Posterior cingulate gyrus (tissue), 11 donors: ENCODE measurements at places on chromosomes 5 and 9.

DNA sequence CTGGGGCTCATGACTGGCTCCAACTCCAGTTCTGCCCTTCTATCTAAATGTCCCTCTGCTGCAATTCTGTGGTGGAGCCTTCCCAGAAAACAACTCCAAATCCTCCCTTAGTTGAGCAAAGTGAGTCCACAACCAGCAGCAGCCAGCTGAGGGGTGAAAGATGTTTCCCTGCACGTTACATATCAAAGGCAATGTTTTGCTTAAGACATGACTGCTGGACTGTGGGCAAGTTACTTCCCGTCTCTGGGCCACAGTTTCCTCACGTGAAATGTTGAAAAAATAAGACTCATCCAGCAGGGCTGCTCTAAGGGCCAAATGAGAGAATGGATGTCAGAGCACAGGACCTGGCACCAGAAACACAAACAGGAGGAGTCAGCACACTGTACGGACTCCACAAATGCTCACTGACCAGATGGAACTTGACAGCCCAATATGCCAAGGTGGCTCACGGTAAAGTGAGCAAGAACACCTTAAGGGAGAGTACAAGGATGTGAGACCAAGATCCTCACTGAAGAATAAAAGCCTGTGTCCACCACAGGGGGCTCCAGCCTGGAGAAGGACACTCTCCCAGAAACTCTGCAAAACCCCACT, 138.4 kb upstream of the ABCA1 start:
- DNase-seq = no peak

DNA sequence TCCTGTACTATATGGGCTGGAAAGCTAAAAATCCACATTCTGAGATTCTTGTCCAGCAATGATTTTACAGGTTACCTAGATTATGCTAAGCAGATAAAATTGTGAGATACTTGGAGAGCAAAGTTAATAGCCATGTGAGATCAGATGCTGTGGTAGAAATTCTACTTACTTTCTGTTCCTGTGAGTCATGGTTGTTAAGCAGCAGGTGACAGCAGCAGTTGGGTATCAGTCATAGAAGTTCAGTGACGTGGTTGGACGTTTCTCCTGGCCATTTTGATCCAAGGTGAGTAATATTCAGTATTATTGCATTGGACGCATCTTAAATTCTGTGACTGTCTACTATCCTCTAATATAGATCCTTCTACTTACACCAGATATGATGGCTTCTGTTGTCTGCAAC, 524.5 kb downstream of the TMEM38B start:
- no peak for DNase-seq

DNA sequence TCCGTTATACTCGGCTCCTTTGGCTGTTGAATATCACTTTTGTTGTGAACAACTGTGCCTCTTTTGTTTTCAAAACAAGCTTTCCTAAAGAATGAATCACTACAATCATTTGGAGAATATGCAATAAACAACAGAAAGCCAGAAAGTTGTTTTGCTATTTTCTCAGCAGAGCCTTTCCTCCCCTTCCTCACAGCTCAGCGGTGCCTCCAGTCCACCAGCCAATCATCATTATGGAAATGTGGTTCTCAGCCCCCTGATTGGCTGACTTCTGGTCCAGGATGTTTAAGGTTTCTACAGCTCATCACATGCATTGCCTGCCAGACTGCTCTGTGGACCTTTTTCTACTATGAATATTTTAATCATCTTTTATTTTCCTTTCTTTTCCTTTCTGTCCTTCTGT, 9.1 kb upstream of the ZNF608 start:
- peak; percentile 61 for DNase-seq

- DNase-seq = no peak
Observed at GRCh38 chr5:122327110-122327509, 15.1 kb downstream of the SNCAIP start.

DNA sequence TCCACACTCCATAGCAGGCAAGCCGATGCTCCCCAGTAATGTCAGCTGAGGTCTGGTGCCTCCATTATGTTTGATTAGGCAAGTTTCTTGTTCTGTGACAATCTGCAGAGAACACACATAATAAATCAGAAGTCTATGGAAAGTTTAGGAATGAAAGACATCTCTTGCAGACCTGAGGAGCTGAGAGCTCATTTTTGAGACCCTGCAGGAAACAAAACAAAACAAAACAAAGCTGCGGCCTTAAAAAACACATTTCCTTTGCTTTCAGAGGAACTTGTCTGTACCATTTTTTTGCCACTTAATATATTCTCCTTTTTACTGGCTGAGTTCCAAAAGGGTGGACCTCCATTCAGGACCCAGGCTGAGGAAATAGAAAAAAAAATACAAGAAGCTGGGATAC, 481.2 kb upstream of the DMAC1 start:
- no peak for DNase-seq

DNA sequence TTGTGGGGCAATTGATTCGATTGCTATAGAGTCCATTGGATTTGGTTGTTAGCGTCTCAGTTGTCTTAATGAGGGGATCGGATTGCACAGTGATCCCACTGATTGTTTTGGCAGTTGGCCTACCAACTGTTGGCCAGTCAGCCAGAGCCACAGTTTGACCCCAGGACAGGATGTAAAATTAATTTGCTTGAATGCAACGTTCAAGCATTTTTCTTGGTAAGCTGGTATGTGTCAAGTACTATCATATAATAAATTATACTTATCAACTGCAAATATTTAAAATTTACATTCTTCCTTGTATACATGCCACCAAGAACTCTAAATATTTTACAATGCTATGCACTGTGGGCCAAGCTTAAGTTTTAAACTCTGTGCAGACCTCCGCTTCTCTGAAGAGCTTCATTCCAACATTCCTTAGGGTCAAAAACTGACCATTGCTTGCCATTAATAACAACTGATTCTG, 80.4 kb upstream of the OSMR start:
- DNase-seq = no peak

DNA sequence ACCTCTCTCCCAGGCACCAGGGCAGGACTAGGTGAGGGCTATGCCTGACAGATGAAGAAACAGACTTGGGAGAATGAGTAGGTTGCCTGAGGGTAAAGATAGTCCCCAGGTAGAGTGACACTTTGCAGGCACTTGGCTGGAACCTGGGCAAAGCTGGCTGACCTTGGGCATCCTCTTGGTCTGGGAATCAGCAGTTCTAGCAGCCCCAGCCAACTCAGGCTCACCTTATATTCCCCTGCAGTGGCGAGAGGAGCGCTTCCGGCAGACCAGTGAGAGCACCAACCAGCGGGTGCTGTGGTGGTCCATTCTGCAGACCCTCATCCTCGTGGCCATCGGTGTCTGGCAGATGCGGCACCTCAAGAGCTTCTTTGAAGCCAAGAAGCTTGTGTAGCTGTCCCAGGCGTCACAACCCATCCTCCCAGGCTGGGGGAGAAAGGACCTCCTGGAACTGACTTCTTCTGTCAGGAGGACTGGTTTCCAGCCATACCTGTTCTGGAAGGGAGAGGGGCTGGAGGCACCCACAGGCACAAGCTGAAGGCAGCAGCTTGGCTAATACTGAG, 3.1 kb downstream of the TMED9 start:
- no peak for DNase-seq

DNA sequence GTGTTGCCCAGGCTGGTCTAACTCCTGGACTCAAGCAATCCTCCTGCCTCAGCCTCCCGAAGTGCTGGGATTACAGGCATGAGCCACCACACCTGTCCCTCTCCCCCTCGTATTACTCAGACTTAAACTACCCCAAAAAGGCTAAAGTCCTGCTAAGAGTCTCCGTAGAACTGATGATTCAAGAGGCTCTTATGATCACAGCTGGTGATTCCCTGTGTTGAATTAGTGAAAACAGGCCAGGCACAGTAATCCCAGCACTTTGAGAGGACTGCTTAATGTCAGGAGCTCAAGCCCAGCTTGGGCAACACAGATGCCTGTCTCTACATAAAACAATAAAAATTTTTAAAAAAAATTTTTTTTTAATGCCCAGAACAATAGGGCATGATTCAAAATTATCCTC, 9.2 kb downstream of the CDC26 start:
- DNase-seq = no peak

DNA sequence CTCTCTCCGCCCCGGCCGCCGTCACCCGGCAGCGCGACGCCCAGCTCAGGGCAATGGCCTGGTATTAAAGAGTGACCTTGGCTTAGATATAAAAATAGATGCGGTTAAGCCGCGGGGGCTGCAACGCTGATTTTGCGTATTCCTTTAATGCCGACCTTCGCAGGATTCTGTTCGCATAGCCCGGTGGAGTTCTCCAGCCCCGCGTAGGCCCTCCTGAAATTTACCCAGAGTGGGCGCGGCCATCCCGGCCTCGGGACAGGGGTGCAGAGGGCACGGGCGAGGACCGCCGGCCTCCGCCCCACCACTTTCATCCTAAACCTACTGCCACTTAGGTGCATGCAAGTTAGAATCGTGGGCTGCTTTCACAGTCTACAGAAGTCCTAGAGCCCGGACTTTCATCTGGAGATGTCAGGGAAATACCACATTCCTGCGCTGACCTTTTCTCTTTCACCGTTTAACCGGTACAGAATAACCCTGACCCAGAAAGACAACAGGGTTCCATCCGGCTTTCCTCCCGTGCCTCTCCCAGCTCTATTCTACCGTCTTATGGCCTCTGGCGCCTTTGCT, 492 bp upstream of the FAM169A start:
- no peak for DNase-seq

DNA sequence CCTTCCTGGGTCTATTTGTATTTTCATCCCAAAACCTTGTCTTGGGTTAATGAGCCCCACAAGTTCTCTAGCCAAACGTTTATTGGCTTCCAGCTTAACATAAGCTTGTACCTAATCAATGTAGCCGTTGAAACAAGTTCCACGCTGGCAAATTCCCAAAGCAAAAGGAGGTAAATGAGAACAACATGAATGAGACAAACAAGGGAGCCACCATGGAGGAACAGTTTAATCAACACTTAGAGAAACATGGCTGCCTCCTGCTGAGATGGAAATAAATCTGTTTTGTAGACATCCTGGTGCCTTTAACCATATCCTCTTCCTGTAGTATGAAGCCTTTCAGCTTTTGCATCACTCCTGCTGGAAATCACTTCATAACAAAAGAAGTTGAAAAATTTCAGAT, 166.6 kb upstream of the NFIB start:
- DNase-seq = no peak

- no peak for DNase-seq
Observed at GRCh38 chr9:14869671-14870070, 40.6 kb downstream of the FREM1 start.

GRCh38 chr9:127778280-127779135, at the start of gene SH2D3C:
TSS of gene SH2D3C (minus strand) at chr9:127778666. CDS start at chr9:127778627, 39 bp downstream.
- no peak for DNase-seq
